NCI-H524 (cell line): ENCODE measurements at places on chromosomes 2 and 18.

- no peak for DNase-seq
Measured at GRCh38 chr2:99140056-99140859, 1.2 kb upstream of the C2orf15 start.

GRCh38 chr2:62287899-62288880, 92.3 kb downstream of the B3GNT2 start:
- peak; percentile 61 for DNase-seq

DNA sequence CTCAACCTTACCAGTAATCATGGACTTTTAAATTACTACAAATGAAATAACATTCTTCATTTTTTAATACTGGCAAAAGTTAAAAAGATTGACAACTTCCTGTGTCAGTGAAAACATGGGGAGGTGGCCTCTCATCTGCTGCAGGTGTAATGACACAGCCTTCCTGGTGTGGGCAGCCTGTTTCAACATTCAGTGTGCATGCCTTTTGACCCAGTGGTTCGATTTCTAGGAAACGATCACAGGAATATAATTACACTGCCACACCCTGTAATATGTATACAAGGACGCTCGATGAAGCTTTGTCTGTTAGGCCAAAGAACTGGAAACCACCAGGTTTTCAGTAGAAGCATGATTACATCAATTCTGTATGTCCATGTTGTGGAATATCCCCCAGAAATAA, 68.7 kb downstream of the MTHFD2 start:
- DNase-seq: peak; percentile 20

GRCh38 chr2:43132683-43133301, 93.6 kb downstream of the ZFP36L2 start:
- no peak for DNase-seq

GRCh38 chr2:201127152-201127511, 11.2 kb downstream of the CFLAR start:
- no peak for DNase-seq

DNA sequence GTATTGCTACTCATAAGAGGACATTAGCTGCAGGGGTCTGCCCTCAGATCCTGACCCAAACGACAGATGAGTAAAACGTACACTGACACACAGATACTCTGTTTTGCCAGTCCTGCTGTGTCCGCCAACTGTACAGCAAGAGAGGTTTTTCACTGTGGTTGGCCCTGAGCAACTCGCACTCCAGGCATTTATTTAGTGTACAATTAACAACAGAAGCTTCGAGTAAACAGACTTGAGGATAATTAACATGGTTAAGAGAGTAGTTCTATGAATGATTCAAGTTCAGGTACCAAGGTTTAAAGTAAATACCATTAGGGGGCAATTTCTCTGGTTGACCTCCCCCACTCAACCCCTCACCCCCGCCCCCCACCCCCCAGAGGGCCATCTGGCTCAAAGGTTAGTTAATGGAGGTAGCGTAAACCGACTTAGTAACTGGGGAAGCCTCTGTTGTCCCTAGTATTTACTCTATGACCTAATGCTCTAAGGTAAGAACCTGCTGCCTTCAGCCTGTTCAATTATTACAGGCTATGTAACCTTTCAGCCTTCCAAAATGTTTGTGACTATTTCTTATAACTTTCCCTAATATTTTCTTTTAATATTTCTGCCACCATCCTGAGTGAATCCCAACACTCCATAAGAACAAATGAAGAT, 103.9 kb upstream of the XIRP2 start:
- no peak for DNase-seq

DNA sequence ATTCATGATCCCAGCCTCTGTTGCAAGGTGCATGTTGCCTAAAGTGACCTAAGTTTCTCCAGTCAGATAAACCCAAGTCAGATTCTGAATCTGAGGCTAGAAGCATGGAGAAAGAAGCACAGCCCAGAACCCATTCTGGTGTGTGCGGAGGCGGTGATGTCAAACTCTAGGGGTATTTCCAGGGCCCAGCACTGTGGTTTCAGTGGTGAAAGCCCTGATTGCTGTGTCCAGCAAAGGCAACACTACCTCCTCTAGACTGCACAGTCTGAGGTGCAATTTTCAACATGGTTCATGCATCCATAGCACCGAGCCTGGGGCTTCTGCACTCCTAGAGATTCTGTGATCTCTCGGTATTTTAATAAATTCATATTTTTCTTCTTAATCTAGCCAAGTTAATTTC, 264.8 kb upstream of the KLHL29 start:
- DNase-seq: no peak

DNA sequence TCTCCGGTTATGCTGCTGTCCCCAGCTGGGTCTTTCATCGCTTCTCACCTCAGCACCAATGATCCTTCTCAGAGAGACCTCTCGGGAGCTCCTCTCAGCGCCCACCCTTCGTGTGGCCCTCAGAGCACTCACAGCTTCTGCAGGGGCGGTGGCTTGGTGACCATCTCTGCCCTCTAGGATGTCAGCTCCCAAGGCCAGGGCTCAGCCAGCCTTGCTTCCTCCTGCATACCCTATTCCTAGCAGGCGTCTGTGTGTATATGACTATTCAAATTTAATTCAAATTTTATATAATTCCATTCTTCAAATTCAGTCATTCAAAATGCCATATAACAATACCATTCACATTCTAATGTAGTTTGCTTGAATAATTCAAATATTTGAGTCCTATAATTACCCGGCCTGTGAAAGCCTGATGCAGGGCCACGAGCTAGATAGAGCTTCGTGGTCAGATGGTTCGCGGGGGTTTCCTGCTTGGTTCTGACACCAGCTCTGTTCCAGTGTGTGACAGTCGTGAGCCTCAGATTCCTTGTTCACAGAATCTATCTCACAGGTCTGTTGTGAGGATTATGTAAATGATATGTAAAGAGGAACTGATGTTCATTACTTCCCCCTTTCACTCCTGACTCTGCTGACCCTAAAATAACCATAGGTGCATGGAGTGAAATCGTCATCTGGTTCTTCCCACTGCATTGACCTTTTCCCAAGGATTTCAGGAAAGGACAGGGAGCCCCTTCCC, 94.0 kb upstream of the CNGA3 start:
- no peak for DNase-seq

DNA sequence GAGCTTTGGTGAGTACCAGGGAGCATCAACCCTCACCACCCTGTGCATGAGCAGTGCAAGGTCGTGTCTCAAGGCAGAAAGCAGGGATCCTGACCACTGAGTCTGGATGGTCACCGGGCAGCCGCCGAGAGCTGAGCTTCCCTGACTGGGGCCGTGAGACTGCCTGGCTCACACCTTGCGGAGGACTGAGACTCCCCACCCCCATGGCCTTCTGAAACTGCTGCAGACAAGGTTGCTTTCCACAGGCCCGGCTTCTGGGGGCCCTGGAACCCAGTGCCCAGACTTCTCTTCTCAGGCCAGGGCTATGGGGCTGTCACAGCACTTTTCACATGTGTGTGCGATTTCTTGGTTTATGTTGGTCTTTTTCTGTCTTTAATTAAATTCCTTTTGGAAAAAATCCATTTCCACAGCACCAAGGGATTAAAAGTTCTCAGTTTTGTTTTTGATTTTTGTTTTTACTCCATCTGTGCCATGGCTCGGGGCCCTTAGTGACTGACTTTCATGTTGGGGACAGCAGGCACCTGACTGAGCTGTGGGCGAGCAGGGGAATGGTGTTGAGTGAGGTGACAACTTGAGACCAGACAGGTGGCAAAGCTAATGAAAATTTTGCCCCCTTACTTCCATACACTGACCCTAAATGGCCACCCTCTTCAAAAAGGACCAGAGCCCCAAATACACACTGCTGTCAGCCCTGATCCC, 297.9 kb downstream of the CYP26B1 start:
- DNase-seq: no peak

- no peak for DNase-seq
Measured at GRCh38 chr2:43104763-43105162, 121.6 kb downstream of the ZFP36L2 start.

DNA sequence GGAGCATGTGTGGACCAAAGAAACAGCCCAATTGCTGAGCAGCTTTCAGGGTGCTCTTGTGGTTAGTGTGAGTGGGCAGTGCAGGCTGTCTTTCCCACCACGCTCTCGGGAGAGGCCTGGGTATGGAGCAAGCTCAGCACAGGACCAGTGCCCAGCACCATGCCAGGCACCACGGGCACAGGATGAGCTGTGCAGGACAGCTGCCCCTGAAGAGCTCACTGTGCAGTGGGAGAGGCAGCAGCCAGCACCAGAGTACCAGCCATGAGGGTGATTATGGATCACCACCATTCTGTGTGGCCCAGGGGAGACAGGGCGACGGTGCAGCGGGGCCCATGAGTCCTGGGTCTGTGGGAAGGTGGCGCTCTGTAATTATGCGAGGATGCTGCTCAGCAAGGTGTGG, 29.7 kb upstream of the FAHD2A start:
- DNase-seq: no peak

DNA sequence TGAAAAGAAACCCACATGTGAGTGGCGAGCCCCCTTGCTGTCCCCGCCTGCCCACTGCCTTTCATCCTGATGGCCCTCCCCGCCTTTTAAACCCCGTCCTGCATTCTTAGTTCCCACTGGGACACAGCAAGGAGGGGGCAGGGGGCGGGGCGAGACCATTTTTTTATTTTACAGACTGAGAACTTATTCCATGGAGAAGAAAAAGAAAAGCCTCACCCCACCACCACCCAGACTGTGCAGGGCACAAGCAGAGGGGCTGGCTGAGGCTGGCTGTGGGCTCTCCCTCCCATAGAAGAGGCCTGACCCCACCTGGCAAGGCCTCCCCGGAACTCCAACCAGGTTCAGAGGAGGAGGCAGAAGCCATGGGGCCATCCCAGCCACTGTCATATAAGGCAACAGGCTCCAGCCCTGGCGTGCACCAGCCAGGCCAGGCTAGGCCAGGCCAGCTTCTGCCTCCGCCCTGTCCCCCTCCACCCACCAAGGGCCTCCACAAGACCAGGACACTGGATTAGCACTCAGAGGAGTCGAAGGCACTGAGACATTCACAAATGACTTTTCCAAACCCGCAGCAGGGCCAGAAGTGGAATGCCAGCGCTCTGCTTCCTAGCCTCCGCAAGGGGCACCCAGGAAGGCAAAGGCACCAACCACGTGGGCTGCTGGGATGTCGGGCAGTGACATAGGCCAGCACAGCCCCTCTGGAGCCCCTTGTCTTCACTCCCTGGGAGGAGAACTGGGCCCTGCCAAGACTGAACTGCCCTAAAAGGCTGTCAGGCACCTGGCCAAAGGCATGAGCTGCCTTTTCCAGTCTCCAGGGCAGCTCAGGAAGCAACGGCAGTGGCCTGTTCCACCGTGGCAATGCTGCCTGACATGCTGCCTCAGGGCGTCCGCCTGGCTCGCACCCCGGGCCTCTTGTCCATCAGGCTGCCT, 37.5 kb upstream of the SEMA4C start:
- no peak for DNase-seq

DNA sequence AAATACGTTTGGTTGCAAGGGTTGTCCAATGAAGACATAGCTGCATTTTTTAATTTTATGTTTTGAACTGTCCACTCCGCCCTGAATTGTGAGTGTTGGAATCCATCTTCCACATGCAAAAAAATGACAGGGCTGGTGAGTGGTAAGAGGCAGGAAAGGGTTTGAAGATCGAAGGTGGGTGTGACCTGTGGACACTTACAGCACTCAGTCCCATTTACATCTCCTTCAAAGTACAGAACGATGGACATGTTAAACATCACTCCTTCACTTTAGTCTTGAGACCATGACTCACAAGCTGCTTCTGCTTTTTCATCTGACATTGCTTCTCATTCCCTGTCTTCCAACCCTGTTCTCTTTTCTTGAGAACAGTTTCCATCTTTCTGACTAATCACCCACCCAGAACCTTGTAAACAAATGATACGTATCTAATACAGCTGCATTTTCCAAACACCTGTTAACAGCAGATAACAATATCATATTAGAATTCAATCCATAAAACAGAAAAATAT, 179.3 kb downstream of the ZNF516 start:
- no peak for DNase-seq

DNA sequence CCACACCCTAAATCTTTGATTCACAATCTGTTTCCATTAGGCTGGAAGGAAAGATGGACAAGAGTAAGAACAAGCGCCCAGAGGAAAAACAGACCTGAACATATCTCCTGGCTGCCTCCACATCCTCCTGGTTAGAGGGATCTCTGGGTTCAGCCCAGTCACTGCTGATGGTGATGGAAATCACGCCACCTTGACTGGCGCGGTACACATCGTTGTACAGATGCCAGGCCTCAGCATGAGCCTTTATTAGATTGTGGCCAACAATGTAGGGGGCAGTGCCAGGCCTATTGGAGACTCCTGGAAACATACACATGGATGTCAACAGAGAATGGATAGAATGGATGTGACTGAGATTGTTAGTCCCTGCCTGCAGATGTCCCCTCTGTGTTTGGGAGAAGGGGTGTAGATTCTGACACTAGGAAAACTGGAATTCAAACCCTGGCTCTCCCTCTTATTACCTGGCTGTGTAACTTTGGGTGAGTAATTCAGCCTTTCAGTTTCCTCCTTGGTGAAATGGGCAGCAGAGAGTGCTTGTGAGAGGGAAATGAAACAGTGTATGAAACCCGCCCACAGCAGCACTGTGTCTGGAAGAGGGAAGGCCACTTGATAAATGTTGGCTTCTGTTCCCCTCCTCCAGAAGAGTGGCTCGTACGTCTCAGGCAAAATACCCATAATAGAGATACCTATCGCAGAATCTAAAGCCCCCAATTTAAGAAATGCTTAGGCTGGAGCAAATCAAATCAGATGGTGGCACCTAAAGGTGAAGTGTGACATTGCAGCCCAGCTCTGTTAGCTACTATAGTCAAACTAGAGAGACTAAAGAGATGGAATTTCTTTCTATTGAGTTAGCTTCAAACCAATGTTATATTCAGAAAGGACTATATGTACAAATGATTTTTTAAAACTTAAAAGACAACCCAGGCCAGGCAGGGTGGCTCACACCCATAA, 36.2 kb downstream of the LCT start:
- no peak for DNase-seq

DNA sequence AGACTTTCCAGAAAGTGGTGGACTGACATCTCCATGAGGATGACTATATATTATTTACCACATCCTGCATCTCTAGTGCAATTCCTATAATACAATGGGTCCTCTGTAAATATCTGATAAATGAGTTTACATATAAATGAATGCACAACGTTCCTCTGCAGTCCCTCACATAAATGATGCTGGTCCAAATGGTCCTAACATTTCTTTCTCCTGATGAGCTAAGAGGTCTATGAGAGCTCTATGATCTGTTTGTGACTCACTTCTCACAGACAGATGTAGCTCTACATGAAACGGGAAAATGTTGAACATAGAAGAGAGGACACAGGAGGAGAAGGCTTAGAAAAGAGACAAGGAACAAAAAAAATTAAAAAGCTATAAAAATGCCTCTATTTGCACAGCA, 201.2 kb upstream of the PIK3C3 start:
- DNase-seq: no peak

GRCh38 chr2:19714926-19715325, 186.9 kb downstream of the TTC32 start:
- DNase-seq: no peak
